Nucleus accumbens (tissue), 56 donors: ENCODE measurements at places on chromosomes 5 and 9.

GRCh38 chr5:39249564-39250274 is 30.4 kb upstream of the FYB1 start:
- DNase-seq, result no peak

GRCh38 chr5:84384604-84385575 is at the start of gene EDIL3:
Gene EDIL3 (minus strand): TSS chr5:84384880. CDS start chr5:84384374, 506 bp downstream.
- peak; percentile 73 for DNase-seq

DNA sequence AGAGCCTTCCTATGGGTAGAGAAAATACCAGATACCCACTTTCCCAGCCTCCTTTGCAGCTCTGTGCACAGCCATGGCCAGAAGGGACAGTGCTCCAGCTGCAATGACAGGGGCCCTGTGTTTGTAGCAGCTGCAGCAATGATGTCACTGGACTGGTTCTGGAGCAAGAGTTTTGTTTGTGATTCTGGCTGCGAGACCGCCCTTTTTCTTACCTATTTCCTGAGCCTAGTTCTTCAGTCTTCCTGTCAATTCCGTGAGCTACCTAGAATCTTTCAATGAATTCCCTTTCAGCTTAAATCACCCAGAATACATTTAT is 10.0 kb upstream of the BOD1 start:
- DNase-seq, result peak; percentile 47

GRCh38 chr9:23779220-23779619 is 46.8 kb downstream of the ELAVL2 start:
- no peak for DNase-seq

- no peak for DNase-seq
Measured at GRCh38 chr5:143601357-143601756, 197.9 kb upstream of the NR3C1 start.

DNA sequence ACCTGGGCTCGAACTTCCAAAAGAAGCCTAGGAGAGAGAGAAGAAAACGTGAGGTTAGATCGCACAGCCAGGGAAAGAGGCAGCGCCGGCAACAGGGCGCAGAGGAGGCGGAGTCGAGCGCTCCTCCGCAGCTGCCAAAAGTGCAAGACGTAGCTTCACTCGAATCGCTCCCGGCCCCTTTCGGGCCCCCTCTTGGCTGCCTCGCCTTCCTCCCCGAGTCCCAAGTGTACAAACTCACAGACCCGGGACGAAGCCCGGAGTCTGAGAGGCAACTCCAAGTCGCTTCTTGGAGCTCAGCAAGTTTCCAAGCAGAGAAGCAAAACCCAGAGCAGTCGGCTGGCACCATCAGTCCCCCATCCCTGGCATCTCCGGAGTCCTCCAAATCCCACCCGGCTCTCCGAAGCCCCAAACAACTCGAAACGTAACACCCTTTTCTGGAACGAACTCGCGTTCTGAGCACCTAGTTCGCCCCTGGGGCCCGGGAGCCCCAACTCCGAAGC is 1.2 kb downstream of the MIER3 start:
- peak; percentile 17 for DNase-seq

DNA sequence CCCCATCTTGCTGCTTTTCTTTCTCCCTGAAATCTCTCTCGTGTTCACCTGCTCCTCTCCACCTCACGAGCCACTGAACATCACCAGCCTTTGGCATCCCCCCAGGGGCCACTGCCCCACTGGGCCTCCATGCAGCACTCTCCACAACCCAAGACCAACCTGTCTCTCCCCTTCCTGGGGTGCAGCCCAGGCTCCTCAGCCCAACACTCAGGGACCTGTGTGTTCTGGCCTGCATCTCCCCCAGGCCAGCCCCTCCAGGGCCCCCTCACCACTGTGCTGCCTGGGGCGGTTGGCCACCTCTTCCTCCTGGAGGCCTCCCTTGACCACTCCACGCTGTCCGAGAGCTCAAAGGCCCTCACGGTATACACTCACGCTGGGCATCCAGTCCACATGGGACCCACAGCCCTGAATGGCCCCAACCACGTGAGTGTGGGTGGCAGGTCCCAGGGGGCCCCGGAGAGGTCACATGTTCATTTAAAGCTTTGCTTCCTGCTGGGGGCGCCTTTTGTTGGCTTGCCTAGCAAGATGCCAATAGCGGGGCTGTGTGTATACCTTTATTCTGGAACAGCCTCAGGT is 453 bp upstream of the DOK3 start:
- no peak for DNase-seq

DNA sequence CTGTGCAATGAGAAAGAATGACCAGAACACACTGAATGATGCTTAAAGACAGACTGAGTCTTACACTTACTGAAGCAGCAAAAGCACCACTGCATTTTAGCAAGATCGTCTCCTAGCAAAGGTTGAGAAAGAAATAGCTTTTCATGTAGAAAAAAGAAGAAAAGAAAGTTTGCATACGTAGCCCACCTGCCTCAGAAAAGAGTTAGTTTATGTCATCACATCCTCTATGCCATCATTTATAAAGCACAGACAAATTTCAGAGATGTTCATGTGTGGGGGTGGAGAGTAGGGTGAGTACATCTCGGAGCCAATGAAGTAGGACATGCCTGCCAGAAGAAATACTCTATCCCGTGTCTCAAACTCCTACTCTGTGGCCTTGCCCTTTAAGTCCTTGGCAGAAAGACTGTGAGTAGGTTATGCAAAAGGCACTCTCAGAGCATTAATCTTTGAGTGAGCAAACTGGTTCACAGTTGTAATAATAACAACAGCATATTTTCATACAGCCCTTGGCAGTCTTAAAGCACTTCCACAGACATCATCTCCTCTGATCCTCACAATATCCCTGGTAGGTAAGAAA is 22.4 kb downstream of the NRG2 start:
- no peak for DNase-seq

- no peak for DNase-seq
Measured at GRCh38 chr9:122265149-122265915, 650 bp downstream of the MRRF start.

GRCh38 chr9:118558026-118558425 is 811.2 kb downstream of the BRINP1 start:
- no peak for DNase-seq
